ENCODE measurements at places on chromosomes 2 and 18.
A peak's percentile ranks its signal among the peaks of the same experiment; 100 is the strongest.

- DNase-seq: no peak
These were observed 92.7 kb downstream of the USP40 start for GRCh38 chr2:233473878-233474277.

- no peak for DNase-seq
These were observed 8.4 kb upstream of the PER2 start for GRCh38 chr2:238296638-238297457.

GRCh38 chr2:189662669-189663226 lies 1.5 kb downstream of the ASNSD1 start:
- no peak for DNase-seq

DNA sequence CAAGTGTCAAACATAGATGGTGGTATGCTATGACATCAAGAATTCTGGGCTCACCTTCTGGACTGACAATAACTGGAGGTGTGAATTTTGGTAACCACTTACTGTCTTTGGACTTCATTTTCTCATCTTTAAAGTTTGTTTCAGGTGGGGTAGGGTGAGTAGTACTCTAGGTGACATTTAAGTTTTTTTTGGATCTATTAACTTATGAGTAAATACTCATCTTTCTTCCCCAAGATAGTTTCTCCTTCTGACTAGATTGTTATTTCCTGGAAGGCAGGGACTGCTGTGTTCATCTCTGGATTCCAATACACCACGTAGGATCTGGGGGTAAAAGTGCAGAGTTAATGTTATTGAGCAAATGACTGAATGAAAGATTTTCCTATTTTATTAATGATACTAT lies 55.9 kb downstream of the ICOS start:
- no peak for DNase-seq

DNA sequence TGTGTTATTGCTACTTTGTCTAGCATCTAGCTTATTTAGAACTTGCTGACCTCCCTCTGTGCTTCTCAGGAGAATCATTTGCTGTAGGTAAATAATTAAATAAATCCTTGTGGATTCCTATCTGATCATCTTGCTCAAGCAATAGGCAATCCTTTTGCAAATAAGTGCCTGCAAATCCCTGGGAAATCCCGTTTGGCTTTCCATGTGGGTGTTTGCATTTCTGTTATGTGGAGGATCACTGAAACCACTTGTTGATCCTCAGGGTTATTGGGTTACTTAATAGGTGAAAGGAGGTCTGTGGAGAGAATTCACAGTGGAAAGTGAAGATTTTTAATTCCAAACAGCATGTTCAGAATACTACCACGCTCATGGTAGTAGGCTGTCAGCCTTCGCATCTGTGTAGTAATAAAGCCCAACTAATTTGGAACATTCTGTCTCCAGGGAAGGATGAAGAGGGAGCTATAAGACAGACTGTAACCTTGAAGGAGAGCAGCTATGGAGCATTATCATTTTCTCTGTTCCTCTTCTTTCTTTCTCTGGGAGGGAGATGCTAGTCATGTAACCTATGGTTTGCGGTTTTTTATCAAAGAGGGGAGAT lies 72.5 kb downstream of the GULP1 start:
- DNase-seq: peak; percentile 11

- DNase-seq: peak; percentile 40
These were observed at the start of gene SDC1 for GRCh38 chr2:20224716-20225293. TSS of gene SDC1 (minus strand) at chr2:20225130. CDS start at chr2:20224867, 263 bp downstream.

GRCh38 chr2:218761795-218762194 lies 20.2 kb upstream of the CYP27A1 start:
- DNase-seq: no peak

GRCh38 chr2:39281391-39281790 lies 37.6 kb upstream of the CDKL4 start:
- no peak for DNase-seq
